Fibroblast of the aortic adventitia (primary cell): ENCODE measurements at places on chromosomes 3 and 15. TPM values are rescaled to one million over a fixed set of nuclear protein-coding genes. Genes with fewer than 3 reads are reported as not detected.

Gene MLF1
- total RNA-seq, result 14.7 and 14.9 TPM in 2 replicates

Gene TTLL3
- total RNA-seq, result 34.3 and 40.8 TPM in 2 replicates

Gene TMEM207
- not detected in 2 replicates for total RNA-seq

Gene LHFPL4
- total RNA-seq, result not detected in 2 replicates

Gene TP53BP1
- total RNA-seq, result 71.9 and 106 TPM in 2 replicates

Gene ABHD14A
- total RNA-seq, result 7.4 and 13.8 TPM in 2 replicates

Gene RASGRP1
- total RNA-seq, result 0.09 TPM in 1 of 2 replicates, not detected in the other

Gene SLC2A2
- not detected in 2 replicates for total RNA-seq

- no peak for DNase-seq
Observed at GRCh38 chr3:134064081-134064480, 34.4 kb upstream of the SLCO2A1 start.

DNA sequence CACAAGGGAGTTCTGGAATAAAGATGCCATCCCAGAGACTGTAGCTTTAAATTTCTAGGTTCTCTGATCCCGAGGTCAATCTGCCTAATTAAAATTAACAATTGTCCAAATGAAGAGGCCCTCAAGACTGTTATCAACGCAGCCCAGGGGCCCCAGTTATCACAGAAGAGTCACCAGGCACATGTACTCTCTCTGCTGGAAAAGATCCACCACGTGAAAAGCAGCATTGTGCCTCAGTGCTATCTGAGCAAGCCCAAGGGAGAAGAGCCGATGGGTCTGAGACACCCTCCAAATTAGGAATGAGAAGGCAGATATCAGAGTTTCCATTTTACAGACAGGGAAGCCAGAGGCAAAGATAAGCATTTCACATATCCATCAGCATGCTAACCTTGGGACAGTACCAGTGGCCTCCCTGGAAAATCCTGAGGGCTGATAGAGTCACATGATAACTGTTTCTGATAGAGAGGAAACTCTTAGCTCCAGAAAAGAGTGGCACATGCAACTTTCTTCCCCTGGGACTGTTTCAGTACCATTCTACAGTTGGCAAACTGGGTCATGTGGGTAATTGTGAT lies 55.5 kb downstream of the ITGB5 start:
- DNase-seq, result no peak

DNA sequence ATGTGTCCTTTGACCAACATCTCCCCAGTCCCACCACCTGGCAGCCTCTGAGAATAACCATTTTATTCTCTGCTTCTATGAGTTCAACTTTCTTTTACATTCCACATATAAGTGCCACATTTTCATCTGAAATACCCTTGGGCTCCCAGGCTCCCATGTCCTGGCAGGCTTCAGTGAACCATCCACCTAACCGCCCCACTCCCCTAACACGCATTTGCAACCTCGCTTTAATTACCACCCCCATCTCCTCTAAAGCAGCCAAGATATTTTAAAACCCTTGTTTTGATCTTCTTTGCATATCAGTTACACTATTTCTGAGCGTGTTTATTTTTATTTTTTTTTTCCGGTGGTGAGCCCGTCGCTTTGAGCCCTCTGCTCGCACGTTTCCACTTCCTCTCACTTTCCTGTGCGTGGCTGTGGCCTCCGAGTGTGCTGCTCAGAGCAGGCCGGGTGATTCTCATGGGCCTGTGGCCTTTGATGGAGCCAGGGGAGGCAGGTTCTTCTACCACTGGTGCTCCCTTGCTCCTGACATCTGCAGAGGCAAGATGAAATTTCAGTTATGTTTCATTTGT lies 195.4 kb upstream of the LPP start:
- no peak for DNase-seq

GRCh38 chr3:168583977-168584376 lies 488.3 kb upstream of the GOLIM4 start:
- no peak for DNase-seq

GRCh38 chr3:48222616-48223513 lies at the start of gene CAMP:
Gene CAMP, plus strand, starts transcription at chr3:48223495. Its CDS starts 17 bp downstream, at chr3:48223512.
- DNase-seq, result peak; percentile 45

DNA sequence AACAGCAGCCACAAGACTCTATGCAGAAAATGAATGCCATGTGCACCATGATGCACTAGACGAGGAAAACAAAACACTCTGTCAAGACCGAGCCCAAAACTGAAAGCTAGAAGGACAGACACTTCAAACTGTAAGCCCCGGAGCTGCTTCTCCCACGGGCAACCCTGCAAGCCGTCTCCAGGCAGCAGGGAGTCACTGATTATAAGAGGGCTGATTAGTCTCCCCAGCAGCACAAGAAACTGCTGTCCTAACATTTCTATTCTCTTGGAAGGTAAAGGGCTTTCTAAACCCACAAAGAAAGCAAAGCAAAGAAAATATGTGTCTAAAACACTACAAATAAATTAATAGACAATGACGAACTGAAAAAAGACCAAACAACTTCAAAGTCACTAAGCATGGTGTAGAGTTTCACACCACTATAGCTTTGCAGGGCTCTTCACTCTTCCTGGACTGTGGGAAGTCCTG lies 15.5 kb downstream of the TBC1D2B start:
- DNase-seq, result peak; percentile 41

GRCh38 chr3:24119321-24119751 lies 174.2 kb downstream of the NR1D2 start:
- peak; percentile 63 for DNase-seq

GRCh38 chr3:39748002-39748401 lies 61.4 kb upstream of the MYRIP start:
- DNase-seq, result no peak

DNA sequence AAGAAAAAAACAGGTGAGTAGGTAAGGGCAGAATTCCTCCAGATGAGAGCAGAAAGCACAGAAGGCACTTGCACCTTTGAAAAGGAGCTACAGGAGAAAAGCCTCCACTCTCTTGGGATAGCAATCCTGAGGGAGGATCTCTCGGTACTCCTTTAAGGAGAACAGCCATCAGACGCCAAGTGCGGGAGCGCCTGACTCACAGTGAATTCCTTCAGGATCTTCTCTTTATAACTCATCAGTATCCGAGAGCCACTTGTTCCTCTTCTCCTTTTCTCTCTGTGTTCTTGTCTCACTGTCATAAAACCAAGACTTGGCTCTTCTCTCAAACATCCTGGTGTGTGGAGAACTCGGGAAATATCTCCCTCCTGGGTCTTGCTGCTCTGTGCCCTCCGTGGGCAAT lies 10.1 kb upstream of the GOLGA8J start:
- DNase-seq, result no peak

- DNase-seq, result peak; percentile 64
Observed at GRCh38 chr3:61841111-61841845, 279.9 kb downstream of the PTPRG start.

GRCh38 chr15:75237316-75237982 lies 20.7 kb upstream of the GOLGA6C start:
- DNase-seq, result no peak

- DNase-seq, result peak; percentile 18
Observed at GRCh38 chr15:78358102-78358870, 18.1 kb downstream of the CRABP1 start.

DNA sequence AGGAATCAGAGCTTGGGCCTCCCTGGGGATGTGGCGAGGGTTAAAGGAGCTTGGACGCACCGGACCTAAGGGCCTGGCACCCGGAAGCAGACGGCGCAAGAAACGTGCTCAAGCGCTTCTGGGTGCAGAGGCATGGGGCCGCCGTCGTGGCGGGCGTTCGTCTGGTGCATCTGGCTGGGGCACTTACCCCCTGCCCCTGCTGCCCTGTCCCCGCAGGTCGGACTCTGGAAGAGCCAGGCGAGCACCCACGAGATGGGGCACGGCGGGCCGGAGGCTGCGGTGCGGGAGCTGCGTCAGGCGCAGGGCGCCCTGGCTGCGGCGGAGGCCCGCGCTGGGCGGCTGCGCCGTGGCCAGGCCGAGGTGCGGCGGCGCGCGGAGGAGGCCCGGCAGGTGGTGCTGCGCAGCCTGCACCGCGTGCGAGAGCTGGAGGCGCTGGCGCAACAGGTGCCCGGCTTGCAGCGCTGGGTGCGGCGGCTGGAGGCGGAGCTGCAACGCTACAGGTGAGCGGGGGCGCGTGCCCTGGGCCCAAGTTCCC lies 2.5 kb downstream of the EFCC1 start:
- no peak for DNase-seq

- DNase-seq, result no peak
Observed at GRCh38 chr15:32830241-32830640, 112.4 kb downstream of the GREM1 start.

DNA sequence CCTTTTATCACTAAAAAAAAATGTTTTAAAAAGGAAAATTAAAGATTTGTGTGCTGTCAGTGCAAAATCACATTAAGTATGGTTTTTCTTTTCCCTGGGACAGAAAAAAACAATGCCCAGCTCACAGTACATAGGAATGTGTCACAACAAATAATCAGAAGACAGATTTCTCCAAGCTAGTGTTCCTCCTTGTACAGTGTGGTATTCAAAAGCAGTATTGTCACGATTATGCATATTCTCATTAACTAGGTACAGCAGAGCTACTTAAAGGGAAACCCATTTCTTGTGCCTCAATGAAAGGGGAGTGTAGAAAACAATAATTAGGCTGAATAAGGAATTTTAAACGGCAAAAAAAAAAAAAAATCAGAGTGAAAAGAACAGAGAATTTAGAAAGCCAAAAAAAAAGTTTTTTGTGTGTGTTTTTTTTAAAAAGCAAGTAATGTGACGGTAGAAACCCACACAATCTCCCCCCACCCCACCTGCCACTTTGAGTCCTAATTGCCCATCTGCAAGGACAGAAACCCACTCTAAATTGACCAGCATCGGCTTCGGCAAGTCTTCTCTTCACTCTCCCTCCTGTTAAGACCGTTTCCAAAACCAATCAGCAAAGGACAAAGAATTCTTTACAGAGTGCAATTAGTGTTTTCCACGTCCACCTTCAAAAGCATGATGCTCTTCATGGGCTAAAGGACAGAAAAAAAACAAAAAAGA lies 41.0 kb downstream of the EIF4E3 start:
- no peak for DNase-seq

GRCh38 chr15:42157981-42158765 lies 1.7 kb upstream of the PLA2G4F start:
- peak; percentile 66 for DNase-seq

- DNase-seq, result no peak
Observed at GRCh38 chr3:170258105-170258487, 35.9 kb downstream of the PRKCI start.

GRCh38 chr3:17508180-17508752 lies 234.2 kb downstream of the TBC1D5 start:
- DNase-seq, result no peak
